Activated naive CD8-positive, alpha-beta T cell treated with anti-CD3 and anti-CD28 coated beads for 36 hours (primary cell): ENCODE measurements at places on chromosomes 4 and X.

DNA sequence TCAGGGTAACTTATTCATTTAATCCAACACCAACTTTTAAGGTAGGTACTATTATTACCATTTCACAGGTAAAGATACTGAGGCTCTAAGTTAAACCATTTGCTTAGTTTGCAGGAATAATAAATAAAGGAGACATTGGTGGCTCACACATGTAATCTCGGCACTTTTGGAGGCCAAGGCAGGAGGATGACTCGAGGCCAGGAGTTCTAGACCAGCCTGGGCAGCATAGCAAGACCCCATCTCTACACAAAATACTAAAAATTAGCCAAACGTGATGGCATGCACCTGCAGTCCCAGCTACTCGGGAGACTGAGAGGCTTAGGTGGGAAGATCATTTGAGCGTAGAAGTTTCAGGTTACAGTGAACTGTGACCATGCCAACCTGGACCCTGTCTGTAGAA is 37.7 kb downstream of the SULT1E1 start:
- H3K36me3 ChIP-seq: no peaks in the 10 kb centered on the region
- DNase-seq: no peak
- H3K27me3 ChIP-seq: no peaks in the 10 kb centered on the region
- peaks cover 15% of the 10 kb centered on the region for H3K4me1 ChIP-seq

DNA sequence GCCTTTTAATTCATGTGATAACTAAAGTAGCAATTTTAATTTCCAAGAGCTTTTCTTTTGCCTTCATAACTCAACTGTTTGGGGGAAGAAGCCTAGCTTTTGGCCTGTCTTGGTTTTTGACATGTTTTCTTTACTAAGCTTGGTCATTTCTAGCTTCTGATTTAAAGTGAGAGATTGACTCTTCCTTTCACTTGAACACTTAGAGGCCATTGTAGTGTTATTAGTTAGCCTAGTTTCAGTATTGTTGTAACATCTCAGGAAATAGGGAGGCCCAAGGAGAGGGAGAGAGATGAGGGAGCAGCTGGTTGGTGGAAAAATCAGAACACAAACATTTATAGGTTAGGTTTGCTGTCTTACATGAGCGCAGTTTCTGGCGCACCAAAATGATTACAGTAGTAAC is 44.8 kb downstream of the DCLK2 start:
- no peaks in the 10 kb centered on the region for H3K36me3 ChIP-seq
- no peak for DNase-seq
- no peak overlapping the region for H3K27ac ChIP-seq

DNA sequence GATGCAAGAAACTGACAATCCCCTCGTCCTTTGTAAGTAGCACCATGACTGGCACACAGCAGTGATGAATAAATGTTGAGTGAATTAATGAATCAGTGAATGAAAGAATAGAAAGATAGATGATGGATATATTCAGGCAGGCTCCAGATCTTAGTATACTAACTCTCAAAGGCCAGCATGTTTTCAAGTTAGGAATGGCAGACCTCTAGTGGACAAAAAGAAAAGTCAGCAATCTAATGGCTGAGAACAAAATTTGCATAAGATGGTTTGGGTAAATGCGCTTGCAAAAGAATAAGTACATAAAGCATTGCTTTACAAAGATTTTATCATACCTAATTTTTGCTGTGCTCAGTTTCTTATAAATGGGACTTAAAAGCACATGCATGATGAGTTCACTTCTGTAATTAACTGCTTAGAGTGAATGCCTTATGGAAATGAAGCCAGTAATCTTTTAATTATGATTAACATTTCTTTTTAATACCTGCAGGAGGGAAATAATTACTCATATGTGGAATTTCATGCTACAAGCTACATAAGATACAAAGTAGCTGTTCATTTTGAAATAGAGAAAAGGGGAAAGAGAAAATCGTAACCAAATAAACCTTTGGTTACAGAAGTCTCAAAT is 126.9 kb upstream of the GPRIN3 start:
- no peak overlapping the region for H3K4me3 ChIP-seq
- DNase-seq: no peak
- H3K27ac ChIP-seq: no peak overlapping the region

DNA sequence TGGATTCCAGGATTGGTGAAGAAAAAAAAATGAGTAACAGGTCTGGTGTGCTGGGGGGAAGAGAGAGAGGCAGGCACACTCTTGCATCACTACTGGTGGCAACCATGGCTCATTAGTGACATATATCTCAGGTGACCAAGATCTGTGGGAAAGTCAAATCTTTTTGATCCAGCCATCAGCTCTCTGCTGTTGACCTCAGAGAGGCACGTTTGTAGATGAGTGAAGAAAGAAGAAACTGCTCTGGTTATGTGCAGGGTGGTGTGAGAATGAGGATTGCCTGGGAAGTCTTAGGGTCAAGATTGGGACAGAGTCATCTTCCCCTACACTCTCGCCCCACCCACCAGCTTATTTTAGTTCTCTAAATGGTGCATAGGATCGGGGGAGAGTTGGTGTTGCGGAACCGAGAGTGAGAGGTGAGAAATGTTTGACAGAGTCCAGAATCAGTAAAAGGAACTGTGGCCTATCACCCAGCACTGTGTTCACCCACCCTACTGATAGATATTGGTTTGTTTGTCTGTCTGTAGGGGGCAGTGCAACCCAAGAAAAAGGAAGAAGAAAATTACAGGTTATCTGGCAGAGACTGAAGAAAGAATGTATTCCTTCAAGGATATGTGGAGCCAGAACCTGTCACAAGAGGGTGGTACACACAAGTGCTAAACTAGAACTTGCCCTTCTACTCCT is 21.9 kb downstream of the ARMCX6 start:
- DNase-seq: peak; percentile 8
- H3K4me3 ChIP-seq: no peak overlapping the region
- H3K27ac ChIP-seq: no peak overlapping the region
- peaks cover 25% of the 10 kb centered on the region for H3K27me3 ChIP-seq
- H3K36me3 ChIP-seq: no peaks in the 10 kb centered on the region
- H3K4me1 ChIP-seq: no peaks in the 10 kb centered on the region

DNA sequence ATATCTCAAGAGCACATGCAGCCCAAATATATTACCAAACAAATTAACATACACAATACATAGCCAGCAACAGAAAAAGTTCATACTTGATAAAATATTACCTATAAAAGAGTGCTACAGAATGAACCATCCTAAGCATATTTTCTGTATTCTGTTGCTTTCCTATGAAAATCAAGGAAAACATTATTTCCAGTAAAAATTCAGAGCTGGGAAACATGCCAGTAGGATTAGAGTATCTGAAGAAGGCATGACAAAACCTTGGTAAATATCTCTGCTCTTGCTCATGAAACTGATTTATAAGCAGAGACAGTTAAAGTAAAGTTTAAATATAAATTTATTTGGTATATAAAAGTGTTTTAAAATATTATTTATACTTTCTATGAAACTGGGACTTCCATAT is 599.7 kb downstream of the ARAP2 start:
- no peak for DNase-seq
- no peak overlapping the region for H3K4me3 ChIP-seq
- H3K36me3 ChIP-seq: no peaks in the 10 kb centered on the region
- H3K27ac ChIP-seq: no peak overlapping the region

- H3K36me3 ChIP-seq: peaks cover 3% of the 10 kb centered on the region
- H3K4me1 ChIP-seq: peaks cover 44% of the 10 kb centered on the region
- peak overlapping the region; percentile 93 for H3K27ac ChIP-seq
- DNase-seq: no peak
Observed at GRCh38 chrX:124238268-124238667, 94.2 kb upstream of the TEX13D start.

DNA sequence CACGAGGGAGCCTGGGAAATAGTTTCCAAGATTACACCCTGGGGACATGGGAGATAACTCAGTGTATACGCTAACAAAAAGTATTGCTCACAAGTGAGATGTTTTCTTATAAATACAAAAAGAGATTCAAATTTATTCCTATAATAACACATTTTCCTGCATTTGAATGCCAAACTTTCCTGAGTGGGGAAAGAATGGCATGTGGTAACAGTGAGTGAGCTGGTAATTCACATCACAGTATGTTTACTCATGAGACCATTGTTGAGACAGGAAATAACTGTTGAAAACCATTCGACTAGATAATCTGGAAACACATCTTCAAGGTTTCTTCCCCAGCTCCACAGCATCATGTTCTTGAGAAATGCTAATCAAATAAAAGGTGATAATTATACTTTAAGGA is 109.1 kb downstream of the TASL start:
- H3K27me3 ChIP-seq: peaks cover 3% of the 10 kb centered on the region
- no peak overlapping the region for H3K4me3 ChIP-seq
- H3K27ac ChIP-seq: no peak overlapping the region
- DNase-seq: no peak
- H3K36me3 ChIP-seq: no peaks in the 10 kb centered on the region

DNA sequence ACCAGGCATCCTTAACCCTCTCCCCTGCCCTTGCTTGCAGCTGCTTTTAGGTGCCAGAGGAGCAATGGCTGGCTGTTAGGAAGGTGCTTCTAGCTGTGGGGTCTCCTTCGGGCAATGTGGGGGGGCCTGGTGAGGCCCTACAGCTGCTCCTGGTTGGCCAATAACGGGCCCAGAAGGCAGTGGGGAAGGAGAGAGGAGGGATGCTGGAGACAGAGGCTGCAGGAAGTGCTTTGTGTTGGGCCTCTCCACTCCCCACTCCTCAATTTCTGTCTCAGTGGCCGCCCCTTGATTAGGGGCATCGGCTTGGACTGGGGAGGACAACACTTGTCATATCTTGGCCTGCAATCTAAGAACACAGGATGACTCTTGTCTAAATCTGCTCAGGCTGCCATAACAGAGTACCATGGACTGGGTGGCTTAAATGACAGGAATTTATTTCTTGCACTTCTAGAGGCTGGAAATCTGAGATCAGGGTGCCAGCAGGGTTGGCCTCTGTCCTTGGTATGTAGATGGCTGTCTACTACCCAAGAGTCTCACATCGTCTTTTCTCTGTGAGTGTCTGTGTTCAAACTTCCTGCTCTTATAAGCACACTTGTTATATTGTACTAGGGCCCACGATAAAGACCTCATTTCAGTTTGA is 374.3 kb downstream of the MID1IP1 start:
- no peaks in the 10 kb centered on the region for H3K36me3 ChIP-seq
- no peak for DNase-seq
- H3K4me3 ChIP-seq: peak overlapping the region; percentile 48
- peak overlapping the region; percentile 88 for H3K27ac ChIP-seq

- H3K27me3 ChIP-seq: peaks cover 3% of the 10 kb centered on the region
- no peaks in the 10 kb centered on the region for H3K36me3 ChIP-seq
- no peaks in the 10 kb centered on the region for H3K4me1 ChIP-seq
- no peak for DNase-seq
- H3K4me3 ChIP-seq: no peak overlapping the region
- H3K27ac ChIP-seq: no peak overlapping the region
Observed at GRCh38 chrX:38672646-38673045, 111.3 kb downstream of the TSPAN7 start.

DNA sequence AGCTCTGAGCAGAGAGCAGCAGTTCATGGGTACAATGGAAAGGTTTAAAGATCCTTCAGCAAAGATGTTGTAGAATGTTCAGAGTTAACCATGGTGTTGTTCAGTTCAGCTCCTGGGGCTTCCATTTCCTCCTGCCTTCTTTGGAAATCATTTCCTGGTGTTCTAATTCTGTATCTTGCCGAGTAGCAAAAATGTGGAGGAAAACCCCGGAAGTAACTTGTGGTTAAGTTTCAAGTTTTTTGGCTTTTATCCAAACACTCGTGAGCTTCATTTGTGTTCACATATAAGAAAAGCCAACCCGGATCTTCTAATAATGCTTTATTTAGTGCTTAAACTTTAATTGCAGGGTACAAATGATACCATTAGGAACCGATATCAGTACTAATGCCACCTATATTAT is 33.6 kb upstream of the ARX start:
- H3K4me3 ChIP-seq: no peak overlapping the region
- no peaks in the 10 kb centered on the region for H3K27me3 ChIP-seq
- no peak overlapping the region for H3K27ac ChIP-seq
